Tibial nerve (tissue), 4 donors: ENCODE measurements at places on chromosomes 7 and 10. TPM values are rescaled to one million over a fixed set of nuclear protein-coding genes. Genes with fewer than 3 reads are reported as not detected.

The KLLN gene
- total RNA-seq = 2.2 TPM

The RBM20 gene
- total RNA-seq = 2.9 TPM

The STEAP2 gene
- 20.1 TPM for total RNA-seq

The SYT15 gene
- total RNA-seq = 4.2 TPM

The CNPY1 gene
- total RNA-seq = not detected

The MSS51 gene
- 3.3 TPM for total RNA-seq

The HGF gene
- 4.8 TPM for total RNA-seq

The NME8 gene
- total RNA-seq = not detected

The POLR2J2 gene
- total RNA-seq = 7.3 TPM

The VAX1 gene
- total RNA-seq = not detected

The BMPER gene
- 12.5 TPM for total RNA-seq

The SPDYE2 gene
- total RNA-seq = 0.42 TPM

The ZEB1 gene
- total RNA-seq = 84.6 TPM
